ENCODE measurements at places on chromosomes 2 and 18.

- DNase-seq: no peak
Observed at GRCh38 chr18:79952456-79952995, 1.1 kb upstream of the SLC66A2 start.

DNA sequence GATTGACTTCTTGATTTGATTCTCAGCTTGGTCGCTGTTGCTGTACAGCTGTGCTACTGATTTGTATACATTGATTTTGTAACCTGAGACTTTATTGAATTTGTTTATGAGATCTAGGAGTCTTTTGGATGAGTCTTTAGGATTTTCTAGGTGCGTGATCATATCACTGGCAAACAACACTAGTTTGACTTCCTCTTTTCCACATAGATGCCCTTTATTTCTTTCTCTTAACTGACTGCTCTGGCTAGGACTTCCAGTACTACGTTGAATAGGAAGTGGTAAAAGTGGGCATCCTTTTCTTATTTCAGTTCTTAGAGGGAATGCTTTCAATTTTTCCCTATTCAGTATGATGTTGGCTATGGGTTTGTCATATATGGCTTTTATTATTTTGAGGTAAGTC, 101.3 kb downstream of the OSBPL1A start:
- DNase-seq: no peak

- no peak for DNase-seq
Observed at GRCh38 chr2:162007447-162008040, 66.5 kb downstream of the DPP4 start.

DNA sequence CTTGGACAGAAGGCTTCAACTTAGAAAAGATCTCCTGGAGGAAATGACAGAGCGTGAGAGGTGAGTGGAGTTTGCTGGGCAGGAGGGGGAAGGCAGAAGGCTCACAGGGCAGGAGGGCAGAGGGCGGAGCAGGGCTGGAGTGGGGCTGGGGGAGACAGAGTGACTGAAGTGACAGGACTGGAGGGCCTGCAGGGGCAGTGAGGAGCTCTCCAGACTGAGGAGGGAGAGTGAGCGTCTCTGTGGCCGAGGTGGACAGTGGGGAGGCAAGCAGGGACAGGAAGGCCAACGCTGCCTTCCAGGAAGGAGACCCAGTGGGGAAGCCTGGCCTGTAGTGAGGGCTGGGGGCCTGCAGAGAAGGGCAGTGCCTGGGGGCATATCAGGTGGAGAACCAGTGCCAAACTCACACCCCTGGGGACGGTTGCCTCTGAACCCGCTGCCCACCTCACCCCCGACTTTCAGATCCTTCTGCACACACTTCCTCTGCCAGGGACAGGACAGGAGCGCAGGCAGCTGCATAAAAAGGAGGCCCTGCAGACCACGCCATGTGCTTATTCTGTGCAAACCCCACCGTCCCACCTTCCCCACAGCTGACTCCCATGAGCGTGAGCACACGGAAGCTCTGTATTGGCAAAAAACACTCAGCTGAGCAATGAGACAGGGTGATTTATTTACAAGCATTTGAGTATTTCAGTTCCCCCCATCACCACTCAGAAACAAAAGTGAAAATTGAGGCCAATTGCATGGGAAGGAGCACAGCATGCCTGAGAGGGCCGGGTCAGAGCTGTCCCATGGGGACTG, 244.3 kb downstream of the FAM210A start:
- no peak for DNase-seq

DNA sequence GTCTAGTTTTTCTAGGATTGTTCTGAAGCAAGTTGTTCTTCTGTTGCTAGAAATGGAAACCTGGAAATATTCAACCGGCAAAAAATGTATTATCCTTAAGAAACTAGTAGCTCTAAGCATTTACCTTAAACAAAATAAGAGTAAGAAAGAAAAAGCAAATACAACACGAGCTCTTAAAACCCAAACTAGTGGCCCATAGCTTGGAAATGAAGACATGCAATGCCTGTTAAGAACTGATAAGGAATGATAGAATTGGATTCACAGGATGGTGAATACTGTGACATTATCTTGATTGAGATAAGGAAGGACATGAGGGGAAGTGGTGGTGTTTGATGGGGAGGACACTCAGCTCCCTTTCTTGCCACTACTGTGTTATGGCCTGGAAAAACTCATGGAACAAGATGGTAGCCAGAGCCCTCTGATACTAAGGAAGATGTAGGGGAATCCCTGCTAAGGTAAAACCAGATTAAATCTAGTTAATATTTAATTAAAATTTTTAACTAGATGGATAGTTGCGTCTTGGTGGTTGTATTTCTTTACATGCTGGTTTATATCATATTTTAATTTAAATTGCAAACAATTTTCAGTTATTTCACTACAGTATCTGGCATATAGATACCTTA, 193.8 kb downstream of the LPIN1 start:
- no peak for DNase-seq

GRCh38 chr2:138838851-138839620, 58.8 kb upstream of the NXPH2 start:
- no peak for DNase-seq

- no peak for DNase-seq
Observed at GRCh38 chr2:206716623-206717022, 1.6 kb downstream of the DYTN start.

DNA sequence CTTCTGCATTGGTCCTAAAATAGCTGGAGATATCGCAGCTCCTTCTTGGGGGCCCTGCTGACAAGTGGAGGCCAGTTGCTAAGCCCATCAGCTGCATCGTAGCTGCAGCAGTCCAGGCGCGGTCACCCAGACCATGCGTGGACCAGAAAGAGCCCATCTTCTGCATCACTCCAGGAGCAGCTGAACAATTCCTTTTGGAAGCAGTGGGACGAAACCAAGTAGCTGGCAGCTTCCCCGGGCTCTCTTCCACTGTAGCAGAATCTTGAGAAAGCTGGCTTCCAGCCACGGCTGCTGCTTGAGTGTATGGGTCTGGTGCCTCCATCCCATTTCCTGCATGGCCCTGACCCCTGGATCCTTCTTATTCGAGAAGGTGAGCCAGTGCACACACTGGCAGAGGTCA, 22.2 kb upstream of the CAB39 start:
- DNase-seq: no peak

DNA sequence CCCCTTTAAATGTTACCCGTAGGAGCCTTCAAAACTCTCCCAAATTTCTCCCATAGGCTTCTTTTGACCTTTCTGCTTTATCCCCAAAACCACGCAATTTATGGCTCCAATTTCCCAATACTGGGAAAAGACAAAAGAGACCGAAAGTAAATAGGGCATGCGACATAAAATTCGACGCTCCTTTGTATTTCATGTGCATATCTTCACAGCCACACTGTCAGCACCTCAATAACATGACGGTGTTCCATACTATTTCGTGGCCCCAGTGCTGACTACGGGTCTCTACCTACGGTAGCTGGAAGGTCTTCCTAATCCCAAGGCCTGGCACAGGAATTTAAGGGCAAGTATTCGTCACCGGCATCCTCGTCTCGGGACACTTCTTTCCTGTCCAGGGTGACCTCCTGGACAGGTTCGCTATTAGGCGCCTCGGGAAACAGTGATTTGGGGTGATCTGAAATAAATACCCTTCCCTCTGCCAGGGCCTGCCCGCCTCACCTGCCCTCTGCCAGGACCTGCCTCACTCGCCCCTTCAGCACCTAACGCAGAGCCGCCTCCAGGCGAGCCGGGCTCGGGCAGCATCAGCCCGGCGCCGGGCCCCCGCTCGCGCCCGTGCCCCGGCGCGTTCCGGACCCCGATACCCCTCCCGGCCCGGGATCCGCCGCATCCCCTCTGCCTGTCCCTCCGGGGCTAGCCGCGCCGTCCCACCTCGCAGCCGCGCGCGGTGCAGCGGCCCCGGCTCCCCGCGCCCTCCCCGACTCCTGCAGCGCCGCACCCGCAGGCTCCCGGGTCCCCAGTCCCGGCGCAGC, 680 bp downstream of the DTNB start:
- DNase-seq: peak; percentile 46

DNA sequence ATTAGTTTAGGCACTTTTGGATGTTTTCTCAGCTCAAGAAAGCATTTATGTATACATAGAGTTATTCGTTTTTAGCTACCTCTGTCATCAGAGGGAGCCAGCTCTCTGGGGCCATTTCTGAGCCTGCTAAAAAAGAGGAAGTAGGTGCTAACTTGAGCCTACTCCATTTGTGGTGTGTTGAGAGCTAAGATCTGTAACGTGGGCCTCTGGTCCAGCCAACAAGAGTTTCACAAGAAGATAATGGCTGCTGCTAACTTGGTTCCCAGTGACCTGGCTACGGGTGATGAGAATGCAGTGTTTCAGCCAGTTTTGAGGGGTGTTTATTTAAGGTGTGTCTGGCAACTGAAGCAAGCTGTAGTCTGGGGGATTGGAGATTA, 182.5 kb downstream of the PRKCE start:
- DNase-seq: no peak

DNA sequence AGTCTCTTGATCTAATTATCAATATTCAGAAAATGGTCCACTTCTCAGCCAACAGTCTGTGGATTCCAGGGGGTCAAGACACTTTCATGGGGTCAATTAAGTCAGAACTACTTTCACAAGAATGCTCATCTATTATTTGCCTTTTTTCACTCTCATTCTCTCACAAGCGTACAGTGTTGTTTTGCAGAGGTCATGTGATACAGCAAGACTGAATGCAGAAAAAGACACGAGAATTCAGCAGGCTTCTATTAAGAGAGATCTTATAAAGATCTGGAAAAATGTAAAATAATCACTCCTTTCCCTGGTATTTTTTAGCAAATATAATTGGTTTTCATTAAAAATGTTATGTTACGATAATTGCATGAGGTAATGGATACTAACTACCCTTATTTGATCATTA, 8.7 kb downstream of the RPRD1A start:
- no peak for DNase-seq

GRCh38 chr18:519019-519879, 18.7 kb upstream of the COLEC12 start:
- DNase-seq: no peak

DNA sequence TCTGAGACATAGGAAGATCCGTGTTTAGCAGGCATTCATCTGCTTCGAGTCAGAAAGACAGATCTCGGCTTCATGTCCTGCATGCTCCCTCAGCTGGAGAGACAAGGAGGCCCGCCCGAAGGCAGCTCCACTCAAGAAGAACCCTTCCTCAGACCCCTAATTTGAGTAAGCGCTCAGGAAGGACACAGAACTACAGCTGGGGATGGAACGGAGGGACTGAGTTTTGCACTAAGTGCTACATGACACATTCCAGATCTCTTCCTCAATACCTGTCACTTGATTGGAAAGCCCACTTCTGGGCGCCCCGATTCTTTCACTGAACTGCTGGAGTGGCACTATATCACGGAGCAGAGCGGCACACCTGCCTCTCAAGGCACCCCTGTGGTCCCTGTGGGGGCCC, 185.6 kb upstream of the PXDN start:
- no peak for DNase-seq

GRCh38 chr2:20291846-20292408, 58.7 kb downstream of the PUM2 start:
- DNase-seq: no peak

- no peak for DNase-seq
Observed at GRCh38 chr2:190062601-190063000, at the start of gene MSTN. TSS of gene MSTN (minus strand) at chr2:190062729. CDS start at chr2:190062596, 133 bp downstream.

DNA sequence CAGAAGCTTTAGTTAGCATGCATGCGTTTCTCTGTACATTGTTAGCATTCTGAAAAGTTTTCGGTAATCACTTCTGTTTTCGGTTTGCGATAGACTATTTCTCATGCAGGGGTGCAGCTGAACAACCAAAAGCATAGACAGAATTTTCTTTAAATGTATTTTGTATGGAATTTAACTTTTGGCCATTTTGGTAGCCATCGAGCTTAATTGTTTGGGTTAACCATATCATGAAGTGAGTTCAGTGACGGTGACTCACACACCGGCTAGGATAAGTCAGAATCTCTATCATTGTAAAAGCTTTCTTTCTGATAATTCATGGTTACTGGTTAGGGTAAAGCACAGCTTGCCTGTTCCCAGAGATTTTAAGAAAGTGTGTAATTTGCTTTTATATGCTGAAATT, 107.2 kb downstream of the CD226 start:
- DNase-seq: no peak

DNA sequence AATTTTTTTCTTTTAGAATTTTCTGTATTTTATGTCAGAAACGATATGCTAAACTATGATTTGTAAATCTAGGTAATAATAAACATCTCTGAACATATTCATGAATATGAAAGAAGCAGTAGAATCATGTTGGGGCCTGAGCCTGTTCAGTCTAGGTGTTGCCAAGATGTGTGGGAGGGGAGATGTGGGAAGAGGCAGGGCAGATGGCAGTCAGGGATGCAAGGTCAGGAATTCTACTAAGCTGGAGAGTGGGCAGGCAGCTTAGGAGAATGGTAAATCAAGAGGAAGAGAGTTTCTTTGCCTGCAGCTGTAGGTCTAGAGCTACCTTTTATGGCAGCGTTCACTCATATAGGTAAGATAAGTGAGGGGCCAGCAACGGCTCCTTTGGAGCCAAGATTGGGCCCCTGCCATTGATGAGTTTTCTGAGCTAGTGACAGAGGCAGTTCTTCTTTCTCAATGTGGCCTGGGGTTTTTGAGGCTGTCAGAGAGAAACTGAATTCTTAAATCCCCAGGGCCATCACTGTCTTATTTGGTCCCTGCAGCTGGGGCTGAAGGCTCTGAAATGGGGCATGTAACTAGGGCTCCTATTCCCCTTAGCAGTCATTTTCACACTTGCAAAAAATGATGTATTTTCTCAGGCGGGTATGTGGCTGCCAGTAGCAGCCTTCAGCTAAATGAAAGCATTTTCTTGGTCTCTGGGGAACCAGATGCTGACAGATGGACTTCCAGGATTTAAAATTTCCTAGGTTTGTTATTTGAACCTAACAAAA, 232.8 kb downstream of the PIK3C3 start:
- DNase-seq: no peak

DNA sequence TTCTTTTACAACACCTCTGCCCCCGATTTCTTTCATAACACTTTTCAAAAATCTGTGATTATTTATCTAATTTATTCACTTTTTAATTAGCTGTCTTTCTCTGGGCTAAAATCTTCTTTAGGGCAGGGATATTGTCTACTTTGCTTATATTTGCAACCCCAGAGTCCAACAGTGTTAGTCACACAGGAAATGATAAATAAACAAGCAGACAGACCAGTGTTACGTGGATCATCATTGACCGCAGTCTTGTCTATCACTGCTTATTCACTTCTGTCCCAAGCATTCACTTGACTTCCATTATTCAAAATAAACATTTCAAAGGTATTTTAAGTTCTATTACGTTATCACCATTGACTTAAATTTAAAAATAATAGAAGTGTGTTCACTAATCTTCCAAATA, 237.6 kb upstream of the UBE2E3 start:
- no peak for DNase-seq

DNA sequence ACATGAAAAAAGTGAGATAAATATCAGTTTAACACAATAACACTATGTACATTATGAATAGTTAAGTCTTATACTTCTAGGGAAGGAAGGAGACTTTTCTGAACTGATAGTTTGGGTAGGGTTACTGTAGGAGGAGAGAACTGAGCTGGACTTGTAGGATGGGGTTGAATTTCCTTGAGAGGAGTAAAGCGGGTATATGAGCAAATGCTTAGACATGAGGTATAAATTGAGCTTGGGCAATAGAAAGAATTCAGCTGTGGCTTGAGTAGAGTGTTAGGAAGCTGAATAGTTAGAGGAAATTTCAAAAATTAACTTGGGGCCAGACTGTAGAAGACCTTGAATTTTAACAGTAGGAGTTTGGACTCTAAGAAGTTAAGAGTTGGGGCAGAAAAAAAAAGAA, 45.1 kb downstream of the LCLAT1 start:
- no peak for DNase-seq
